NCI-H2171 (cell line): ENCODE measurements at places on chromosomes 1 and 21.

DNA sequence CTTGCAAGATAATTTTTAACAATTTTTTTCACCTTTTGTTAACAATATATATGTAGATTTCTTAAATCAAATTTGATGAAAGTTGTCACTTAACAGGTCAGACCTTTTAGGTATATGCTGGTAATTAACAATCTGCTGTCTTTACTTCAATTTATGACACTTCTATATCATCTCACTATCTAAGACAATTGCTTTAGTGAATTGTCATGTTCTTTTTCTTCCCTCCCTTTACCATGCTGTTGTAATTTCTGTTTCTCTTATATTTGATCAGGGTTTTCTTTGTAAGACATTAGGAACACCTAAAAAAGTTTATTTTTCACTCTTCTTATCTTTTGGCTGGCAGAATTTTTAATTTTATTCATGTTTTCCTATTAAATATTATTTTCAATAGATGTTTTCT lies 2.0 kb downstream of the IFI16 start:
- DNase-seq: no peak

- no peak for DNase-seq
Measured at GRCh38 chr21:43613755-43614638, 45.3 kb downstream of the HSF2BP start.

GRCh38 chr1:175146529-175147213 lies 45.9 kb downstream of the KIAA0040 start:
- peak; percentile 30 for DNase-seq

DNA sequence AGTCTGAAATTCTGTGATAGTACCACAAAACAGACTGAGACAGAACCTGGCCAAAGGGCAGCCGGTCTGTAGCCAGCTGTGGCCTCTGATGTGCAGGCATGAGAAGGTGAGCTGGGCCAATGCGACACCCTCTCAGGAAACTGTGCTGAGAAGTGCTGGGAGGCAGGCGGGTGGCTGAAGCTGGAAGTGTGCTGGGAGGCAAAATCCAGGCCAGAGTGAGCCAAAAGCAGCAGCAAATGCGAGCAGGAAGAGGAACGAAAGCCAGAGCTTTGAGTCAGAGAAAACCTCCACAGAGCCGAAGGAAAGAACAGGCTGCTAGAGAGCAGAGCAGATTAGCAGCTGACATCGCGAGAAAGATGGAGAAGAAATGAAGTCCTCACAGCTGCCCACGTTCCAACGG lies 10.2 kb upstream of the ATP13A2 start:
- no peak for DNase-seq

- peak; percentile 73 for DNase-seq
Measured at GRCh38 chr1:8844501-8845006, 27.1 kb upstream of the RERE start.

GRCh38 chr1:16971341-16972188 lies 8.9 kb downstream of the MFAP2 start:
- DNase-seq: peak; percentile 63

GRCh38 chr1:2408859-2409276 lies 3.5 kb downstream of the PEX10 start:
- no peak for DNase-seq

DNA sequence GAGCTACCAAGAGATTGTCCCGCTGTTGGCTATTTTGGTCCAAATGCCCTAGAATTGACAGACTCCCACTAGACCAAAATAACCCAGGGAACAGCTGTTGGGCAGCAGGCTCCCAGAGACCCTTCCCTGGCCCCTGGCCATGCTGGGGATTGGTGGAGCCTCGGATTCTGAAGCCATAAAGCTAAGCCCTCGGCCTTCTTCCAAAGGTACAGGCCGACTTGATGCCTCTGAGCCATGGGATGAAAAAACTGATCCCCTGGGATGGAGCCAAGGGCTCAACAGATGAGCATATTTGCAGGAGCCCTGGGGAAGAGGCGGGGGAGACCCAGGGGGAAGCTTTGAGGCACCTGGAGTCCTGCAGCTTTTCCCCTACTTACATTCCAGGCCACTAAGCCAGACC lies 1.0 kb upstream of the LRRC38 start:
- peak; percentile 65 for DNase-seq

GRCh38 chr1:228312136-228312764 lies 94.4 kb downstream of the TRIM11 start:
- no peak for DNase-seq

DNA sequence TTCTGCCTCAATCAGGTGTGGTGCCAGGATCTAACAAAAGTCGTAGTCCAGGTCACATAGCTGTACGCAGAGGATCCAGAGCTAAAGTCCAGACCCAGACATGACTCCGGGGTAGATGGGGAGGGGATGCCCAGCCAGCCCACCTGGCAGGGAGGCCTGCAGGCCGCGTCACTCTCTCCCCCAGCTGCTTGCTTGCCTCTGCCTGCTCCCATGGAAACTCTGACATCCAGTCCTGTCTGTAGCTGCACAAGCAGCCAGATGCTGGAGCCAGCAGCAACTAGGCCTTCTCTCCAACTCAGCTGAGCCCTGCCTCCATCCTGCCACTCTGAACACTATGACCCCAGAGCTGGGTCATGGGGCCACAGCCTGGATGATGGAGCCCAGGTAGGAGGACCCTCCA lies 8.1 kb downstream of the COL8A2 start:
- no peak for DNase-seq

- no peak for DNase-seq
Measured at GRCh38 chr1:181131255-181131941, 42.9 kb downstream of the IER5 start.

DNA sequence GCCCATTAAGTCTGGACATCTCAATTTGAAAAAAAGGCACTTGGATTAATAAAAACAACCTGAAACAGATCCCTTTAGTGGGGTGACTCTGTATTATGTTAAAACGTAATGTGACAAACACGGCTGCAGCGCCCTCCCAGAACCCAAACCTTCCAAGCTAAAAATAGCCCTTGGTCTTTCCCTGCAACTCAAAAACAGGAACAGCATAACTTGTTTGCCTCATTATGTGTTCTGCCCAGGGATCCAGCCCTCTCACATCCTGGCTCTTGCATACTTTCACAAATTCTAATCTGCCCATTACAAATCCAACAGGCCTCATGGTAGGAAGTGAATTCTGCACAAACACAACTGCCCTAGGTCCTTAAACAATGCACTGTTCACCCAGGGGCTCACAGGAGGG lies 94.7 kb upstream of the GADD45A start:
- no peak for DNase-seq

GRCh38 chr1:10677491-10678391 lies 118.7 kb downstream of the CASZ1 start:
- DNase-seq: no peak

- no peak for DNase-seq
Measured at GRCh38 chr1:27349784-27350662, 8.2 kb downstream of the SYTL1 start.

GRCh38 chr1:76075877-76076276 lies 1.3 kb downstream of the ST6GALNAC3 start:
- DNase-seq: no peak

DNA sequence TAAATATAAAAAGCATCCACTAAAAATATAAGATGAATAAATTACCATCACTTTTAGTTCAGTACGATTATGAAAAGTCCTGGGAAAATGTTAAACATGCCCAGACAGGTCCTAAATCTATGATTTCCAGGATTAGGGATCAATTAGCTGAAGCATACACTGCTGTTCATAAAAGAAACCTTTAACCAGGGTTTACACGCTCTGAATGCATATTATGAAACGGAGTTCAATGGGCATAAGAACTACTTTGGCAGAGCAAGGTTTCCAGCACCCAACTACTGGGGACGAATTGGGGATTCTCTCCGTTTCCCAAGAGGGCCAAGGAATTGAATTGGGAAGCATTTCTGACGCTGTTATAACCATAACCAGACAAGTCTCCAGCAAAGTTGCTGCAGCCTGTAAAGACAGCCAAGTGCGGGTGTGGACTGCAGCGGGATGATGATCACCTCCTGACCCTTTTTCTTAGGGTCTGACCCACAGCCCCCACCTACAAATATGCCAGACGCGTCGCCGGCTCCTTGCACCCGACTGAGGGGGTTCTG lies 1.6 kb downstream of the SLC30A1 start:
- DNase-seq: no peak
